ENCODE measurements at places on chromosomes 7 and 10. TPM values are rescaled to one million over a fixed set of nuclear protein-coding genes. Genes with fewer than 3 reads are reported as not detected.

MAPK8 gene
- 27.2 TPM for total RNA-seq

DNA sequence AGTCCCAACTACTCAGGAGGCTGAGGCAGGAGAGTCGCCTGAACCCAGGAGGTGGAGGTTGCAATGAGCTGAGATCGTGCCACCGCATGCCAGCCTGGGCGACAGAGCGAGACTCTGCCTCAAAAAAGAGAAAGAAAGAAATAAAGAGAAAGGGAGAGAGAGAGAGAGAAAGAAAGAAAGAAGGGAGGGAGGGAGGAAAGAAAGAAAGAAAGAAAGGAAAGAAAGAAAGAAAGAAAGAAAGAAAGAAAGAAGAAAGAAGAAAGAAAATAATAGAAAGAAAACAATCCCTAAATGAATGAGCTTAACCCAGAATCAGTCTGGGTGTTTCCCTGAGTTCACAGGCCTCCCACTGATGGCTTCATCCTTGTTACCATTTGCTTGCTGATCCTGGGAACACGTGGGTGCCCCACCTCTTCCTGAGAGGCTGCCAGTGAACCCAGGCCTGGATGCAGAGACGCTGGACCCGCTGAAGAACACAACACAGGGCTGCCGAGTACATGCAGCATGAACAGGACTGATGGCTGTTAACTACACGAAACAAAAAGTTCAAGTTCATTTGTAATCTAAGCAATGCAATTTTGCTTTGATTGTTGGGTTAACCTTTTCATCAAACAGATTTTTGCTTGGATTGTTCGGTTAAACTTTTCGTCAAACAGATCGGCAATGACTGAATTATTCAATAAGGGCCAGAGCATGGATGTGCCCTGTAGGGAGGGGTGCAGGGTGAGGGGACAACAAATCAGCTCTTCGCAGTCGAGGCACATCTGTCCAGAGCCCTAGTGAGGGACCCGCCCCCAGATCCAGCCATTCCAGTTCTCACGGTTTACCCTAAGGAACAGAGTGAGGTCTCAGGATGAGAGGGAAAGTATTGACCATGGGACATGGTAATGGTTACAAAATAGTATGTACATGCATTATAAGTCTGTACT is 11.5 kb downstream of the NPFFR1 start:
- no peak for DNase-seq

DNA sequence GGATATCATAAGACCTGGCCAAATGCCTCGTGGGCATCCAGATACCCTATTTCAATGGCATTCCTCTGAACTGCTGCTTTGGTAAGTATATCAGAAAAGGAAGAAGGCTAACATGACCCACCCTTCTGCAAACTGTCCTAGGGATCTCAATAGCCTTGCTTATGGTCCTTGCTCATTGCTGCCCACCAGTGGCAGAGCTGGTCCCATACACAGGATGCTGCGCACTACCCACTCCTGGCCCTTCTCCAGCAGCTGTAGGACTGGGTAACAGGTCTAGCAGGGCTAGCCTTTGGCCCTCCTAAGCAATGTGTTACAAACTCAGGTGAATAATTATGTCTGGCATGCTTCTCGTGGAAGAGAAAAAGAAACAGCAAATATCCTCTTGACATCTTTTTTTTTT is 72.5 kb downstream of the C10orf90 start:
- DNase-seq, result no peak

CCL24 gene
- not detected for total RNA-seq

DNA sequence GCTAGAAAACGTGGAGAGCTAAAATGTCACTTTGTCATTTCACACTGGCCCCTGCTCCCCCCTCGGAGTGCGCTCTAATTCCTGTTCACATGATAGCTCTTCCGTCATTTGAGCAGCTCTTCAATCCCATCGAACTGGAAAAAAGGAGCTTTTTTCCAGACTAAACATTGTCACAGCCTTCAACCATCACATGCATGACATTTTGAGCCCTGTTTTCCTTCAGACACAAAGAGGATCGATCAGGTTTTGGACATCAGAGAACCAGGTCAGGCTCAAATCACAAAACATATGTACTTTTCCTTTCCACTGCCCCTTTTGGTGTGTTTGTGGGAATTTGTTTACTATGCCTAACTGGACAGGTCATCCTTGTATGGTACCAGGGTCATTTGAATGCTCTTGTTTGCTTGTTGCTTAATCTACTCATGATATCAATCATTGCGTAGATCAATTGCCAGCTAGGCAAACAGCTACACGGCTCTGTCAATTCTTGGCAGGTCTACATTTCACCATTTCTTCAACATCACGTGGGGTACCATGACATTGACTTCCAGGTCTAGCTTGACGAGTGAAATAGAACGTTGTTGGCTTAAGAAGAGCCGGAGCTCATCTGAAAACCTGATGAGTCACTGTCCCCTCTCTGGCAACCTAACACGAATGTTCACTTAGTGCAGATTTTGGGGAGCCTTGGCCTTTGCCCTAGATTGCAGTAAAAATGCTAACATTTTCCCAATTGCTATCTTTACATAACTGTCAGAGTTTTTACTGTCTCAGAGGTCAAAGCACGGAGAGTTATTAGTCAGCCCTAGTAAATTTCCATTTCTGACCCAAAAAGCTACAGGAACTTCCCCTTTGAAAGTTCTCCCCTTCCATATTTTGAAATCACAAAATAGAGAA is 87.3 kb downstream of the LYZL2 start:
- no peak for DNase-seq

DNA sequence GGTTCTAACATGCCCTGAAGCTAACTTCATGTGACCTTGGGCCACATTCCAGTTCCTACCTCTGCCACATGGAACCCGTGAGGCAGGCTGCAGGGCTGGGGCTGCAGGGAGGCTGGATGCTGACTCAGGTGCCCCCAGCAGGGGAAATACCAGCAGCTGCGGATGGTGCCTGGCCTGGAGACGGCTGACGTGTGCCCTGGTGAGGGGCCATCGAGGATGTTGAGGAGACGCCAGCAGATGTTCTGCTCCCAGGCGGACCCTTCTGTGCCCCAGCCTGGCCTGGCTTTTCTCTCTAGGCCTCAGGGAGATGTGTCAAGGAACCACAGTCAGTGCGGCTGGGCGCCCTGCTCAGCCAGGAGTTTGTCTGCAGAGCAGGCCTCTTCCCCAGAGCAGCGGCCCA is 8.8 kb downstream of the BAG3 start:
- DNase-seq, result no peak

DNA sequence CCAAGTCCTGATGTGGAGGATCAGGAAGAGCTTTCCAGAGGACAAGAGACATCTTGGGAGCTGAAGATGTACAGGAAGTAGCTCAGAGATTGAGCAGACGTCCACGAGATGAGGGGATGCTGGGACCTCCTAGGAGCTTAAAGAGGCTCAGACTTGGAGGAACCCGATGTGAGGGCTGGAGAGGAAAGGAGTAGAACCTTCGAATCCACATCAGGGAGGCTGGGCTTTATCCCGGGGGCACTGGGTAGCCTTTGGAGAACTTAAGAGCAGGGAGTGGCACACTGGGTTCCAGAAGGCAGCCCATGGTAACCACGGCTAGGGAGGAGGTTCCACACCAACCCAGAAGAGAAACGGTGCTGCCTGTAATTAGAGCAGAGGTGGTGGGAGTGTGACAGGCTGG is 10.8 kb downstream of the PRKCQ start:
- DNase-seq, result no peak

DNA sequence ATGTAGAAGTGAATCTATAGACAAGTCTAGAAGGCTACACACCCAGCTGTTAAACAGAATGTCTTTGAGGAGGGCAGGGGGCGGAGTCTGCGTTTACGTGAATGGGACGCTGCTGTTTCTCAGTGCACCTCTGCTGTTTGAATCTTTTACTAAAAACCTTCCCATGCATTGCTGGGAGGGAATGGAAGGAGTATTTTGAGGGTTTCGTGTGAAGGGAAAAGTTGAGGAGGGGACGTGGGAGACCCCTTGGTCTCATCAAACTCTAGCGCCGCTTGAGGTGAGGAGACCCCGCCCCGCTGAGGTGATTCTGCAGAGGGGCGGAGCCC is 492 bp upstream of the VCL start:
- no peak for DNase-seq

GRCh38 chr7:136079934-136080333 is 102.8 kb upstream of the MTPN start:
- DNase-seq, result no peak

GRCh38 chr7:36490419-36490830 is 100.8 kb downstream of the ANLN start:
- DNase-seq, result no peak

GRCh38 chr10:48818081-48818480 is 121.6 kb downstream of the LRRC18 start:
- DNase-seq, result no peak

GRCh38 chr7:41916450-41916927 is 213.6 kb upstream of the INHBA start:
- DNase-seq, result no peak

DNA sequence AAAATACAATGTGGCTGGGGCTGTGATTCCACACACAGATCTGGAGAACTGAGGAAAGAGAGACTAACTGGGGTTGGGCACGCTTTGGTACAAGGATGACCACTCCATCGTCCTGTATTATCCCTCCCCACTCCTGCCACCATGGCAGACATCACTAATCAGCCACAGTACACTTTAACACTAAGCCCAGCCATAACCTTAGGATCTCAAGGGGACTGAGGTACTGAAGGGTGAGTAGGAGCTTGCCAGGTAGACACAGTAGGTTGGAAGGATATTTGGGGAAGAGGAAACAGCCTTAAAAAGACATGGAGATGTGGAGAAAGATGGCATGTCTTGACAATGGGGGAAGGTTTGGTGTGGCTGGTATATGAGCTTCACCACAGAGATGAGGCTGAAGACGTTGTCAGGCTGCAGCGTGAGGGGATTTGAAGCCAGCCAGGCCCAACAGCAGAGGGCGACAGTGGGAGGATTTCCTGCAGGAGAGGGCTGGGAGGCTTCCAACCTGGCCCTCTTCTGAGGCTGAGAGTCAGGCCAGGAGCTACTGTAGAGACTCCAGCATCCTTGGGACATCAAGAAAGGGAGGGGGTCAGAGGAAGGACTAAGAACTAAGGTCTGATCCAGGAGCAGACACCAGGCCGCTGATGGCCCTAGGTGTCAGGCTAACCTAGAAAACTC is 58.6 kb upstream of the COL13A1 start:
- DNase-seq, result no peak

DNA sequence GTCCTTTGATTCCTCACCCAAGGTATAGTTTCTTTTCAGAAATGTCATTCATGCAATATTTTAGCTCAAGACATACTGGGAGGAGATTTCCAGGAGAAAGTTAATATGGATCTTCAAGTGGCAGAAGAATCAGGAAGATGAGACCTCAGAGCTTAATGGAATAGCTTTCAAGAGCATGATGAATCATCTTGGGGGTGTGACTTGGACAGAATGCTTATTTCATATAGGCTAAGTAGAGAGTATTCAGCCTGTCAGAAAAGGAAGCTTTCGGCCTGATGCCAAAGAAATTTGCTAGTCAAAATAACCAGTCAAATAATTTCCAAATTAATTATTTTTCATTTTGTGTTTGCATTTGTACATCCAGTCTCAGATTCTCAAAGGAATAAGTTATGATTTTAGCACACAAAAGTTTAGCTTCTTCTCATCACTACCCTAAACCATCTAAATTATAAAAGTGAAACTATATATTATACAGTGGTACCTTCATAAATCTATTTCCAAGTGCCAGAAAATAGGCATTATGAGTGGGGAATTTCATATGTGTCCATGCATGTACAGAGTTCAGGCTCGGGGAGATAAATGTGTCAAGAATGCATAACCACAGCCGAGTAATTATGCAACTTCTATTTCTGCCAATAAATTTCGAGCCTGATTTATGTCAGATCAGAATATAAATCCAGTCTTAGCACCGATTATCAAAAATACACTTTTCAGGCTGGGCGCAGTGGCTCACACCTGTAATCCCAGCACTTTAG is 27.3 kb upstream of the CALD1 start:
- DNase-seq, result no peak

- DNase-seq, result no peak
These were observed 77.9 kb upstream of the PLXNA4 start for GRCh38 chr7:132654150-132654549.

SFR1 gene
- 8.3 TPM for total RNA-seq

DNA sequence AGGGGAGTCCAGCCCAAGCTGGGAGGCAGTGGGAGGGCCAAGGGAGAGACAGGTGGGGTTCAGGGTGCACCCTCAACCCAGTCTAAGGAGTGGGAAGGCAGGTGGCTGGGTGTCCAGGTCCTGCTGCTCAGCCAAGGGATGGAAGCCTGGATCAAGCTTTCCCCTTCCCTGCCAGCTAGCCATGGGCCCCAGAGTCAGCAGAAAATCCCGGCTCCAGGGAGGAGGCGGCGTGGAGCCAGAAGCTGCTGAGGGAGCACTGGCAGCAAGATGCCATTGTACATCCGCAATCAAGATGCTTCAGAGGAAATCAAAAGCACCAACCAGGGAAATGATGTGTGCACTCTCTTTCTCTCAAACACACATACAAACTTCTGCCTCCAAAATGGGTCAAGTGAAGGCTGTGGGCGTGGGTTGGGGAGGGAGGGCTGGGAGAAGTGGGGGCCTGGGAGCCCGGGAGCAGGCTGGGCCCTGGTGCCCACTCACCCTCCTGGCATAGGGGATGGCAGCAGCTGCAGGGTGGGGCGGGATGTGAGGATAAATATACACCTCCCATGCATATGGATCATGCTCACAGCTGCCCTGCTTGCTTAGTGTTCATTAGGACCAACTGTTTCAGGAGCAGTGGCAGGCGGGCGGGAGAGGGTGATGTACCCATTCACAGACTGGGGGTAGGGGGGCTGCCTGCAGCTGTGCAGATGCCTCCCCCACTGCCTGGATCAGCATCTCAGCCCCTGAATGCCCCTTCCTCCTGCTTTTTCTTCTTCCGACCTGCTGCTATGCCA is 24.2 kb downstream of the TRIM8 start:
- no peak for DNase-seq

DNA sequence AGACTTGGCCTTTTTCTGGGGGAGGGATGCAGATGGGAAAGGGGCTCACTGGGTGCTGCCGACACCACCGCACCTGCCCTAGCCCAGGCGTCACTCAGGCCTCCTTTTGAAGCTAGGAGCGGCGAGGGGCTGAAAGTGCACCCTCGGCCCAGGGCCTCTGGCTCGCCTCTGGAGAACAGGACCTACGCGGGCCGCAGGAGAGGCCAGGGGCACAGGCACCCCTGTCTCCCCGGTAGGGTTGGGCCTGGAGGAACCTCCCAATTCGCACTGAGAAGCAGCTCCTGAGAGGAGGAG is 46.5 kb upstream of the PRKAR1B start:
- DNase-seq, result no peak

- no peak for DNase-seq
These were observed 12.0 kb downstream of the PNLIPRP2 start for GRCh38 chr10:116632596-116633215.

ACSL5 gene
- total RNA-seq, result 4.9 TPM

- DNase-seq, result no peak
These were observed 49.9 kb upstream of the UCN3 start for GRCh38 chr10:5314840-5315239.

- DNase-seq, result no peak
These were observed 156.7 kb downstream of the PLXNA4 start for GRCh38 chr7:132419542-132419941.

SLC18A2 gene
- 0.20 TPM for total RNA-seq

DNA sequence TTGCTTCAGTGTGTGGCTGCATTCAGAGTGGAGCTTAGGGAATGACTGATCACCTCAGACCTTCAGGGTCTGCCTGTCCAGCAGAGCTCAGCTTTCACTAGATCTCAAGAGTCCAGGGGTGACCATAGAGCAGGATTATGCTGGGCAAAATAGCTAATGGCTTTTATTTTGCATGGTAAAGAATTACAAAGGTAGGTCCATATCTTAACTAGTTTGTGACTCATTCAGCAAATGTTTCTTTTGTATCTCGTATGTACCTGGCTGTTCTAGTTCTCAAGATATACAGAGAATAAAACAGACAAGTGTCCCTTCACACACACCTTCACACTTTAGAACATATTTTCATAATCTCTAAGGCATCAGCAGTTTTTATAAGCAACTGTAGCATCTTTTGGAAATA is 180.5 kb downstream of the DYNC1I1 start:
- no peak for DNase-seq
